Stimulated activated CD8-positive, alpha-beta memory T cell treated with anti-CD3 and anti-CD28 coated beads, Interleukin-15, amount 100 ng/mL, for 4 hours (primary cell): ENCODE measurements at places on chromosomes 1 and 21.

- no peak for DNase-seq
These were observed 26.8 kb upstream of the ABCB10 start for GRCh38 chr1:229585338-229585737.

DNA sequence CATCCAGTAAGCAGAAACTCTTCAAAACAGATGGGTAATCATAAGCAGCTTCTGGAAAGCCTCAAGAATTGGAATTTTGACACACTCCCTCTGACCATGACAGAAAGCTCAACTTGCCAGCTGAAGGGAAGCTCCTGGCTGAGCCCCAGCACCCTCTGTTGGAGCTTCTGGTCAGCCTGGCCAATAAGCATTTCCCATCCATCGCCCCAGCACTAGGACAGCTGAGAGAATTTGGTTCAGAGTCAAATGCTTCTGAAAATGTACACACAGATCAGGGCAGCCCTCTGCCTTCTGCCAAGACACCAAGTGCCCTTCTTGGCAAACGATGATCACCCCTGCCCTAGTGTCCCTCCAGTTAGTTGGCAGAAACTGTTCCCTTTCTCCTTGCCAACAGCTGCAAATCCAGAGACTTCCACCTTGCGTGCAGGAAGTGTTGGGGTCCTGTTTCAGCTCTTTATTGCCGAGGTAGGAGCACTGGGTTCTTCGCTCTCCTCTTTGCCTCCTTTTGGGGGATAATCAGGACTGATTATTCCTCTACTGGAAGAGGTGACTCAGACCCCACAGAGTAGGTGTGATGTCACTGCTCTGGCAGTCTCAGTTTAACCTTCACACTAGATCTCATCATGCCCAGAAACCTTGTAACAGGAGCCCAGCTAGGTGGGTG lies 11.9 kb downstream of the PIGV start:
- DNase-seq = peak; percentile 16

- no peak for DNase-seq
These were observed 10.8 kb downstream of the IL24 start for GRCh38 chr1:206908038-206908437.

- DNase-seq = peak; percentile 34
These were observed 11.6 kb downstream of the SCNN1D start for GRCh38 chr1:1291548-1292441.

DNA sequence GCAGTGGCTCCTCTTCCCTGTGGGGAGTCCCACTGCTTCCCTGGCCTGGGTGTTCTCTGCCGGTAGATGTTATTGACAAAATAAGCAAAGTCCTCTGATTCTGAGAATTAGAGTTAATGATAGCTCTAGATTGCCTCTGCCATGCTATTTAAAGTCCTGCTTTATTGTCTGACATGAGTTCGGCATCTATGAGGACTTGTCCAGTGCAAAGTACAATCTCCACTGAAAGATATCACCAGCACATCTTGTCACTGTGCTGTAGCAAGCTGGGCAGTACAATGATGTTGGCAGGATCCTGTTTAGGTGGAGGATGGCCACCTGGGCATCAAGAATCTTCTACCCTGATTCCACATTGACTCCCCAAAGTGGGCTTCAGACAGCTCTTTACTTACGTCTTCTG lies 54.0 kb upstream of the ATP5PO start:
- DNase-seq = no peak

DNA sequence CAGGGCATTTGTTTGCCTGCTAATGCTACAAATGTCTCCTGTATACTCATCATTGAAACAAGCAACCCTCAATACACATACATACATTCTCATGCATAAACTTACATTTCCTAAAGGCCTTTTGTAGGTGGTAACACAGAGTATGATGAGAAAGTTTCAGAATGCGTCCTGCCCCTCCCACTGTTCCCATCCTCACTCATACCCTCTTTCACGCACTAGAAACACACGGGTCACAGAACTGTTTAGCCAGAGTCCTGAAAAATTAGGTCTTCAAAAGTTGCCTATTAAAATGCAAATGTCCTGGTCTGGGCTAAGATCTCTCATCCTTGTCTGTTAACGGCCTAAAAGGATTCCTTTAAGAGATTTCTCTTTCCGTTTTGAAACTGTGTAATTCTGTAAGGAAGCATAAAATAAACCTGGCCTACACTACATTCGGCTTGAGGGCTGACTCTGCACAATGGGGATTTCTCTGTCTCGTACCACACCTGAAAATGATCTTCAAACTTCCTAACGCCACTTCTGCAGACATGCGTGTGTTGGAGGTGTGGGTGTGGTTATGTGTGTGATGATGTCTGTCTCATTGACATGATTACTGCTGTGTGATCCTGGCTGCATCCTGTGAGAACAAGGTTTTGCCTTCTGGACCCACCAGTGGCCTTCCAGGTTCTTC lies 5.3 kb upstream of the FCER1A start:
- no peak for DNase-seq

DNA sequence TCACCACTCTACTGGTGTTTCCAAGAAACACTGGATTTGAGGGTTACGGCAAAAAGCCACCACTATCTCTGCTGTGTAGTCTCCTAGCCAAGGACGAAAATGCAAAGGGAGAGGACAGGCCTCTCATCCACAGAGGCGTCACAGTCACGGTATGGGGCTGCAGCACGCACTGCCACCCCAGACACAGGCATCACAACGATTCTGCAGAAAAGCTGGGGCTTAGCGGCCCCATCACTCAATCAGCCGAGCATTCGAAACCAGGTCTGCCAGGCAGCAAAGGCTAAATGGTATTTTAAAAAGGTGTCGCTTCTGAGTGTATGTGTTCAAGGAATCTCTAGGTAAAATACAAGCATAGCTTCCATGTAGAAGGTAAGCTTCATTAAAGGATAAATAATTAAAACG lies 1.4 kb downstream of the RIPK4 start:
- no peak for DNase-seq

DNA sequence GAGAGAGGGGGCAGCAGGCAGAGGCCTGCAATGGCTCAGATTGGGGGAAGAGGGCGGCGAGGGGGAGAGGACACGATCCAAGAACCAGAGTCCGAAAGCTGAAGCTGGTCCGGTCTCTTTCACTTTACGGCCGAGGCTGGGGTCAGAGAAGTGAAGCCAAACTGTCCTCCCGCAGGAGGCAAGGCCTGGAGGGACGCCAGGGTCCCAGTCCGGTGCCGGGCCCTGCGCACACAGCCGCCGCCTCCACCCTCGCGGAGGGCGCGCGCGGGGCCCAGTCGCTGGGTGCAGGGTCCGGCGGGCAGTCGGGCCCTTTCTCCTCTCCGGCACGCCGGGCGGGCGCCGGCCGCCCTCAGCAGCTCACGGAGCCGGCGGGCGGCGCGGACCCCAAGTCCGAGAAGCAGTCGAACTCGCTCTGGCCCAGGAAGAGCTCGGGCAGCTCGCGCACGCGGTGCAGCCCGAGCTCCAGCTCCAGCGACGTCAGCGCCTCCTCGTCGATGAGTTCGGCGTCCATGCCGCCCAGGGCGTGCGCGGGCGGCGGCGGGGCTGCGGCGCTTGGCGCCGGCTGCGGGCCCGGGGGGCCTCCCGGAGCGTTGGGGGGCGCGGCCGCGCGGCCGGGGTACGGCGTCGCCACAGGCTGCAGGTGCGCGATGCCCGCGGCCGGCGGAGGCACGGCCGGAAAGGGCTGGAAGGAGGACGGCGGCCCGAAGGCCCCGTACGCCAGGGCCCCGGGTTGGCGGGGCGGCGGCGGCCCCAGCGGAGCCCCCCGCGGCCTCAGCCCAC lies 749 bp downstream of the CITED4 start:
- no peak for DNase-seq

- no peak for DNase-seq
These were observed 14.5 kb upstream of the CCDC185 start for GRCh38 chr1:223378754-223379153.

DNA sequence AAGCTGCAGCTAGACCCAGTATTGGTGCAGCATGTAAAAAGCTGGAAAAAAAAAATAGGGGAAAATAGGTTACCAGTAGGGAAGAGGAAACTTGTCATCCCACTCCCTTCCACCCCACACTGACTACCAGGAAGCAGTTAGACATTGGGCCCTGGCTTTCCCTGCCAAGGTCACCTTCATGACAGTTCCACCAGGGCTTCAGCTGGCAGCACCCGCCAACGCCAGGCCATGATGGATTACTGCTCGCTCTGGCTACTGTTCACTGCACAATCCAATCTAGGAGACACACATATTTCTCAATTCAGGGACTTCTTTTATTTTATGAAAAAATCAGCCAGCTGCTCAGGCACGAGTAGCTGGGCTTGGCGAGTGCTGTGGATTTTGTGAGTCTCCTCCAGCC lies 127.7 kb downstream of the DMRTA2 start:
- DNase-seq = no peak
